ENCODE measurements at places on chromosomes 12 and 14.
A peak's percentile ranks its signal among the peaks of the same experiment; 100 is the strongest.

- no peak for DNase-seq
These were observed 11.7 kb upstream of the OASL start for GRCh38 chr12:121050725-121051124.

DNA sequence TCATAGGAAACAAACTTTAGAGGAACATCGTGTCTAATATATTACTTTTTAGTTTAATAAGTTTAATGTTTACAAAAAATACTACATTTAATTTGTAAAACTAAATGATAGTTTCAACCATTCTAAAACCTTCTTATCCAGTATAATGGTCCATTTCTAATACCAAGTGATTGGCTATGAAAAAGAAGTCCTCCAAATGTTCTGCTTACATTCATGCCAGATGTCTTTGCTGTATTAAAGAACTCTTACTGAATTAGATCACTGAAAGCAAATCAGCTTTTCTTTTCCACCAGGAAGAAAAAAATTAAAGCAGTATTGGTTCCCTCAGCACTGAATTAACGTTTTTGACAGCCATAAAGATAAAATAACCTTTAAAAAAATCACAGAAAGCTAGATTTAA is 3.7 kb downstream of the NOVA1 start:
- no peak for DNase-seq

GRCh38 chr12:79274501-79275064 is 410.0 kb downstream of the SYT1 start:
- DNase-seq, result peak; percentile 19

GRCh38 chr12:83709899-83710298 is 1023.2 kb downstream of the TMTC2 start:
- DNase-seq, result no peak

GRCh38 chr12:46983959-46984841 is 95.2 kb upstream of the PCED1B start:
- DNase-seq, result peak; percentile 33

DNA sequence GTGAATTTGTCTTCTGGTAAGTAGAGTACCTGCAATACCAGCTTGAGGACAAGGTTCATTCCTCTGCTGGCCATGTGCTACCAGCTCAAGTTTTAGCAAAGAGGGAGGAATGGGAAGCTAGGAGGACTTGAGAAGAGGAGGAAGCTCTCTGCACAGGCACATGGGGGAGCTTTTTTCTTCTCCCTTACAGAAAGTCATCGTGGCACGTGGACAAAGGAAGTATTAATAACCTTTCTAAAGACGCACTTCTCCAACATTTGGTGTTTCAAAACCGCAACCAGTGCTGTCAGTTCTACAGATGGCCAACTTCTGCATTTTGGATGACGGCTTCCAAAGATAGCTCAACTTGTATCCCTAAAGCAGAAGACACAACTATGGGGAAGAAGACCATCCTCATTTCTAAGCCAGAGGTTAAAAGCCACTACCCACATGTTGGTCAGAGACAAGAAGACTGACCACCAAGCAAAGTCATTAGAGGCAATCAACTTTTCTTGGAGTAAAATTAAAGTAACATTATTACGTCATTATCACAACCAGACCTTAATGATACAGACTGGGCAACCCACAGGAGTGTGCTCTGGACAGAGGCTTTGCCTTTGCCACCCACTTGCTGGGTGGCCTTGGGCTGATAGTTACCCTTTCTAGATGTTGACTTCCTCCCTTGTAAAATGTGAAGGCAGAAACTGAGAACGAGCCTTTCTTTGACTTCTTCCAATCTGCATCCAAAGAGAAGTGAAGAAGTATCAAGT is 12.3 kb upstream of the TMED10 start:
- DNase-seq, result no peak

Data from right hindlimb (tissue), 1 donor.